ENCODE measurements at places on chromosomes 5 and 9. TPM values are rescaled to one million over a fixed set of nuclear protein-coding genes. Genes with fewer than 3 reads are reported as not detected.

MEIKIN gene
- total RNA-seq, result not detected

DPM2 gene
- total RNA-seq, result 12.0 TPM

PDE6A gene
- not detected for total RNA-seq

SLC6A7 gene
- not detected for total RNA-seq

PCDHB2 gene
- total RNA-seq, result under 0.01 TPM

F12 gene
- total RNA-seq, result 2.8 TPM

C5orf52 gene
- total RNA-seq, result not detected

GADD45G gene
- 0.67 TPM for total RNA-seq

GLRA1 gene
- not detected for total RNA-seq

MED10 gene
- total RNA-seq, result 8.7 TPM

FAM151B gene
- total RNA-seq, result 5.2 TPM

BHMT2 gene
- total RNA-seq, result 2.9 TPM

LRSAM1 gene
- 19.6 TPM for total RNA-seq

KCNT1 gene
- not detected for total RNA-seq
